Activated T-cell treated with anti-CD3 and anti-CD28 coated beads, Interleukin-2, amount 50 U/mL, for 48 hours (primary cell): ENCODE measurements at places on chromosomes 1 and 21.

DNA sequence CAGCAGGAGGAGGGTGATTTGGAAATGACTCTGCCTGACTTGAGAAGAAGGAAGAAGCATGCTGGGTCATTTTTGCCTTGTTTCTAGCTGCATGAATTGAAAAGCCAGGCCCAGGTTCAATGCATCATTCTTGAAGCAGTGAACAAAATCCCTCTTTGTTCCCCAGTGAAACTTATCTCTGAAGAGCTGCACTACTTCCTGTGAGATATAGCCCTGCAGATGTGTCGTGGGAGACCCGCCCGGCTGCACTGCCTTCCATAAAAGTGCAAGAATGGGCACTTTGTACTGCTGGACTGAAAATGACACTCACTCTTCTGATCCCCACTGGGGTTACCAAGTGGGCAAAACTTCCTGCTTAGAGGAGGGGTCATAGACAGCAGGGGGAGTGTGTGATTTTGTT lies 249.2 kb upstream of the NFIA start:
- no peak for DNase-seq

GRCh38 chr1:32701951-32702598 lies 495 bp downstream of the SYNC start:
- DNase-seq = no peak

GRCh38 chr1:153655333-153655732 lies 3.2 kb upstream of the SNAPIN start:
- no peak for DNase-seq

GRCh38 chr1:29675481-29676263 lies 439.4 kb downstream of the PTPRU start:
- peak; percentile 6 for DNase-seq

DNA sequence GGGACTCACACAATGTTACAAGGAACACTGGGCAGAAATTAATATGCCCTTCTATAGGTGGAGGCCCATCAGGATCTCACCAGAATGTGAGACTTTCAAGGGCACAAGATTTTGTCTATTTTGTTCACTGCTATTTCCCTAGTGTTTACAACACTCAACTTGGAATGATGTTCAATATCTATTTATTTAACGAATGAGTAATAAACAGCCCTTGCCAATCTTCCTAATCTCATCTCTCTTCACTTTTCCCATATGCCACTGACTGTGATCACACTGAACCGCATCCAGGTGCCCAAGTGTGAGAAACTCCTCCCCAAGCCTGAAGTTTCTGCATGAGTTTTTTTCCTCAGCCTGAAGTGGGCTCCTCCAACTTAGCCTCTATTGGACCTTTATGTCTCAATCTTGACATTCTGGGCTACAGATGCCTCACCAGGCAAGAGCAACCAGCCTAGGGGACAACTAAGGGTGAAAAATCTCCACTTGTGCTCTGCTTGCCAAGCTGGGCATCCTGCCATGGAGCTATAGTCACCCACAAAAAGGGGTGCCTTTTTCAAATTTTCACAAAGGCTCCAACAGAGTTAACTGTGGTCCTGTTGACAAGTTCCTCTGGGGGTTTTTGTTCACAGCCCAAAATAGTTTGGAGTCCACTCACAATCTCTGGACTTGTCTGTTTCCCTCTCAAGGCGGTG lies 105.6 kb downstream of the PLPP3 start:
- DNase-seq = no peak

GRCh38 chr1:232686346-232686745 lies 56.4 kb upstream of the SIPA1L2 start:
- no peak for DNase-seq
